ENCODE measurements at places on chromosomes 5 and 9.

DNA sequence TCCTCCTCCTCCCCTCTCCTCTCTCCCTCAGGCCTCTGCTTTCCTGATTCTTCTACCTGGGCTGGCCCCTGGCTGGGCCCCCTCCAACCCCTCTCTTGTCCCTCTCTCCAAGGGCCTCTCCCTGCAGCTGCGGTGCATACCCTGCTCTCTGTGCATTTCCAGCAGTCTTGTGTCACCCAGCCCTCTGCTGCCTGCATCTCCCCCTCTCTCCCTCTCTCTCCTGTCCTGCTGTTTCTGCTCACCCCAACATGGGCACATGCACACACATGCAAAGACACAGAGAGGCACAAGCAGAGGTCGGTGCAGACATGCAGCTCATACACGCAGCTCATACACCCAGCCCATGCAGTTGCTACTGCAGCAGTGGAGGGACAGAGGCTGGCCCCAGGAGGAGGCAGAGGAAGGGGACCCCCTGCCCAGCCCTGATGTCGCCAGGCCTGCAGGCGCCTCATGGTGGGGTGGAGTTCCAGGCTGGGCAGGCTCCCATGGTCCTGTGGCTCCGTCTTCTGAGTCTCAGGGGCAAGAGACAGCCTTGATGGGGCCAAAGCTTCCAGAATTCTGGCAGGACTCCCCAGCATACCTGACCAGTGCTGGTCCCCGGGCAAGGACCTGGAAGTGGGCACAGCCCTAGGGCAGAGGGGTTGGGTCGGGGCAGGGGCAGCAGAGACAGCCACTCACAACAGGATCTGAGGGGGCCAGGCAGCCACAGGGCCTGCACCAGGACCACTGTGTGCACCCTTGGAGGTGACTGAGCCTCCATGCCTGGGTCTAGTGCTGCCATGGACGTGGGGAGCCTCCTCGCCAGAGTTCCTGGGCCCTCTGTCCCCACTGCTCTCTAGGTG is 216.9 kb downstream of the C9orf50 start:
- DNase-seq: no peak

- DNase-seq: no peak
Observed at GRCh38 chr5:139117342-139117884, 80.8 kb downstream of the SIL1 start.

DNA sequence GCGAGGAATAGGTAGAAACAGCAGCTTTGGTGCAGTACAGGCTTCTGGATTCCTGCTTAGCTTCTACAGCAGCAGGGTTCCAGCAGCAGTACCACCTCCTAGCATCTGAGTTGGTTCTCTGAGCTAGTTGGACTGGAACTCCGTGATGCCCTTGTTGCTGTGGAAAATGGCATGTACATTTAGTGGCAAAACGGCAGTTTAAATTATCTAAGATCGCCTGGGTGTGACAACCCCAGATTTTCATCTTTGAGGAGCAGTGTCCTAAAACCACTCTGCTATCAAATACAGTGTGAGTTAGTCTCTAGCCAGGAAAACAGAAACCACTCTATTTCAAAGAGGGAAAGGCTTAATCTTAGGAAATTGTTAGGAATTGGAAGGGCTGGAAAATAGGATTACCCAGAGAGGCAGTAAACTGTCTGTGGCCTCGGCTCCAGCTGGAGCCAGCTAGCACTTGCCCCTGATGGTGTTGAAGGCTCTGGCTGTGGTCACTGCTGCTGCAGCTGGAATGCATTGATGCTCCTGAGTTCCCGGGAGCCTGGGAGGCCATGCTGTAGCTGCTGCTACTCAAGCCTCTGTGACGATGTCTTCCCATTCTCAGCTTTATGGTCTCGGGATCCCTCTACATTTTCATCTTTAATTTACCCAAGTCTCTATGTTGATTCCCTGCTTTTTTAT is 29.4 kb downstream of the RAD23B start:
- no peak for DNase-seq

- no peak for DNase-seq
Observed at GRCh38 chr5:173010547-173011464, 27.2 kb downstream of the ATP6V0E1 start.

DNA sequence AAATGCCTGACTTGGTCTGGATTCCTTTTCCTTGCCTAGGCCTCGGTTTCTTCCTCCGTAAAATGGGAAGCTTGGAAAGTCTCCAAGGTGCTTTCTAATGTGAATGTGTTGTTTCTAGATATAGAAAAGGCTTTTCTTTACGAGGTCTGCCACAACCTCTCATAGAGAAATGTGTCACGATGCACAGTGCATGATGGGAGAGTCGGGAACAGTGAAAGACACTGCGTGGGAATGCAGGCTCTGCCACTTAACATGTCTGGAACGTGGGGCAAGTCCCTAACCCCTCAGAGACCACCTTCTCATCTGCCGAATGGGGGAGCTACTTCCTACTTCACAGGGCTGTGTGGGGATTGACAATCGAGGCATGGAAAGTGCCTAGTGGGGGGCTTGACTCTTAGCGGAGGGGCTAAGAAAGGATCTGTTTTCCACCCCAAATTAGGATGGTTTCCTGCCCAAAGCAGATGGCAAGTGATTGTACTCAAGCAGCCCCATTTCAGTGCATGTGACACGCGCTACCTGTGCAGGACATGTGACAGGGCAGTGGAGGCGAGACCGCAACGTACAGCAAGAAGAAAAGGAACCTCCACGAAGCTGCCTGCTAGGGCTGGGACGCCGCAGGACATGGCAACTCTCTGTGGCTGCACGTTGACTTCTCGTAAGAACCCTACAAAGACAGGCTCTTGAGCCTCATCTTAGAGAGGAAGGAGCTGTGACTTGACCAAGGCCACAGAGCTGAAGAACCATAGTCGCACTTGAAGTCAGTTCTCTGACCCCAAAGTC is 115.2 kb downstream of the CRB2 start:
- DNase-seq: no peak

GRCh38 chr5:81751836-81752643 is 1.1 kb upstream of the SSBP2 start:
- DNase-seq: peak; percentile 65

DNA sequence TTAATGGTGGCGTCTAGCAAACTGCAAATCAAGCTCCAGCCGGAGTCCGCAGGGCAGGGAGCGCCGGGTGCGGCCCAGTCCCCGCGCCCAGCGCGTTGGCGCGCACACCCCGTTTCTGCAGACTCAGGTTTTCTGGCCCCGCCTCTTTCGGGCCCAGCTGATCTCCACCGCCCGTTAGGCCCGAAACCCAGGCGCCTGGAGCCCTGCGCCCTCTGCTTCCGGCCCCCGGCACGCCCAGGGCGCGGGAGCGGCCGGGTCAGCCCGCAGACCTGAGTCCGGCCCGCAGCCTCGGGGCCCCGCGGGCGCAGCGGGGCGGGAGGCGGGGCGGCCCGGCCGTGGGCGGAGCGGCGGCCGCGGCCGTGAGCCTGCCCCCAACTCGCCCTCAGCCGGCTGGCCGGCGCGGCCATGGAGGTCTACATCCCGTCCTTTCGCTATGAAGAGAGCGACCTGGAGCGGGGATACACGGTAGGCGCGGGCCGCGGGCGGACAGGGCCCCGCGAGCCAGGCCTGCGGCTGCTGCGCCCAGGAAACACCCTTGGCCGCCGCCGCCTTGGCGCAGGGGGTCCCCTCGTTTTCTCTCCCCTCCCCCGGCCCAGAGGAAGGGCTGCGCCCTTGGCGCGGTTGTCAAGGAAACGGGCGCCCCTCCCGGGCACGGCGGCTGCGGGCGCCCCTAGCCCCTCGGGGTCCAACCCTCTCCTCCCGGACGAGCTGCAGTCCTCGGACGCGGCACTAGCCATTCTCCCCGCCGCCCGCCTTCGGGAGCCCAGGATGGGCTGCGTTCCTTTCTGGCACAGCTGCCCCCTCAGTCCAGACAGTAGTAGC is at the start of gene SNX24:
SNX24 (plus strand) TSS at position 385 of the 822 bp plus-strand sequence; CDS start at position 406, 21 bp downstream.
- DNase-seq: peak; percentile 88

Measured in liver (tissue), 10 donors.